ENCODE measurements at places on chromosomes 7 and 10.

DNA sequence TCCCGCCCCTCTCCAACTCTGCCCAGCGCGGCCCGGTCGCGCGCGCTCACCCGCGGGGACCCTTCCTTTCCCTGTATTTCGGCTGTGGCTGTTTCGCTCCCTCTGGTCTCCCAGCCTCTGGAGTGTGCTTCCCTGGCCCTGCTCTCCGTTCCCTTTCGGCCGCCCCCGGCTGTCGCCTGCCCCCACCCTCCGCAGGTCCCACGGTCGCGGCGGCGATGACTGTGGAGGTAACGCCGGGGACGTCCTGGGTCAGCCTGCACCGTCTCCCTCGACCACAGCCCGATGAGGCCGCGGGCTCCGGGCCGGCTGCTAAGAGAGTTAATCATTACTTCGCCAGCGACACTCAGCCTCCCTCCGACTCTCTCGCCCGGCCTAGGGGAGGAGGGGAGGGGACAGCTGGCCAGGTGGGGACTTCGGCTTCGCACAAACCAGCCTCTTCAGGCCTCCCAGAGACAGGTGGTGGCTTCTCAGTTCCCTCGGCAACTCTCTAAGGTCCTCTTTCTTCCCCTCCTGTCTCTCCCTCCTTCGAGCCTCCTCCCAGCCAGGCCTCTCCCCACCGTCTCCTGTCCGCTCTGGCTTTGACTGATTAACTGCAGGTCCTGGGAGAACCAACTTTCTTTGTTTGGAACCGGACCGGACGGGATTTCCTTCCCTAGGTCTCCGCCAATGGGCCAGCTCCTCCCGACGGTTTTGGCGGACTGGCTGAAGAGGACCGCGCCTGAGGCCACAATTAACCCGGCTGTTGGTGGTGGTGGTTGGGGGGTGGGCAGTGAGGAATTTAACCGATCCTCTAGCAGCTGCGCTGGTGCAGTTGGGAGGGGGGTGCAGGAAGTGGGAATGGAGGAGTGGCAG lies 5.6 kb upstream of the PAX2 start:
- DNase-seq: no peak

- DNase-seq: no peak
Measured at GRCh38 chr7:87608431-87608830, 7.7 kb upstream of the ABCB1 start.

DNA sequence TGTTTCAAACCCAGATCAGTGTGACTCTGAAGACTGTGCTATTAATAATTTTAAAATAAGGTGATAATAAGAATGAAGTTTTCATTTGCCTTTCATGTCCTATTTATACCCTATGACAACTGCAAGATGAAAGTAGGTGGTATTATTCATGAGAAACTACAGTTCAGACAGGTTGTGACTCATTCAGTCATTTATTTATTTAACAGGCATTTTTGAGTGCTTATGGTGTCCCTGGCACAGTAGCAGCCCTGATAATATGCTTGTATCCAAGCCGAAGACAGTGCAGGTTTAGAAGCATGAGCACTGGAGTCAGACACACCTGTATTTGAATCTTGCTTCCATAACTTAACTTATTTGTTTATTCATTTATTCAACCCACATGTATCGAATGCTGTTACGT lies 87.1 kb downstream of the FZD1 start:
- no peak for DNase-seq

DNA sequence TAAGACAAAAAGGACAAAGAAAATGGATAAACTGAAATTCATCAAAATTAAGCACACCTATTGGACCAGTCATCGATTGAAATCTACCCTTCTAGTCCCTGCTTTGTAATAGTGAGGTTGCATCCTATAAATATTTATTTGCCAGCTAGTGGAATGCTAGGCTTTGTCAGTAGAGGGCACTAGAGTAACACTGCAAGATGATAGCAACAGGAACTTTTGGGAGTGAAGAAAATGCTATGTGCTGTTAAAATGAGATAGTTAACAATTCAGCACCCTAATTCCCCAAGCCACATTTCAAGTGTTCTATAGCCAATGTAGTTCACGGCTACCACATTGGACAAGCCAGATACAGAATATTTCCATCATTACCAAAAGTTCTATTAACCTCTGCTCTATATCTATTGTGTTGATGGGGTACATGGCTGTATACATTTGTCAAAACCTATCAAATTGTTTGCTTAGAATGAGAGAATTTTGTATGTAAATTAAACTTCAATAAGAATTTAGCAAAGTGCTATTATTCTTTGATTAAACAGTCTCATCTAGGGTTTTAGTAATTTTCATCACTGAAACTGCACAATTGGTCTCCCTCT lies 69.8 kb downstream of the LSMEM1 start:
- no peak for DNase-seq

GRCh38 chr10:6518791-6519429 lies 61.2 kb downstream of the PRKCQ start:
- DNase-seq: no peak

DNA sequence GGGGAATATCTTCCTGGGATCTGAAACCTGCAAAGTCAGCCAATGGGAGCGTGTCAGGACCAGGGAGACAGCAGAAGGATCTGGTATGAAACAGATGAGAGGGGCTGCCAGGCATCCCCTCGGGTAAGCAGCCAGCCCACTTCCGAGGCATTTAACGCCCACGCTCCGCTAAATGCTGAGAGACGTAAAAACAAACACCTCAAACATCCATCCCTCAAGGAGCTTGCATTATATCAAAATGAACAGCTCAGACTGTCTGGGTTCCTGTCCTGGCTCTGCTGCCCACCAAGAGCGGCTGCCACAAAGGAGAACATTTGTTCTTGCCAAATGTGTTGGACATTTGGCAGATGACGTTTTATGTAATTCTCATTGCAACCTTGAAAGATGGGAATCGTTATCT lies 7.0 kb upstream of the SERPINE1 start:
- no peak for DNase-seq

DNA sequence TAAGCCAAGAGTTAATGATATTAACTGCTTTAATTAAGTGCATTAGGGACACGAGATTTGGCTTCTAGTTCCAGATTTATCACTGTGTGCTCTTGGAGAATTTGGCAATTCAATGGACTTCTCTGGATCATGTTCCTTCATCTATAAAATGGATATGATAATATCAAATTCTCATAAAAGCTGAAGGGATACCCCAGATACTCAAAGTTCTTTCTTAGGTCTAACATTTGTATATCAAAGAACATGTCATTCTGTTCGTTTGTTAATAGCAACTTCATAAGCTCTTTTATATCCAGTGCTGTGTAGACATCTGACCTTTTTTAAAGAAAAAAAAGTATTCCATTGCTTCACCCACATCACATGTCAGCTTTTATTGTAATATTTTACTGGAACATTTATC lies 54.6 kb upstream of the HDAC9 start:
- no peak for DNase-seq

GRCh38 chr7:40658729-40659128 lies 523.9 kb downstream of the SUGCT start:
- DNase-seq: no peak

- no peak for DNase-seq
Measured at GRCh38 chr10:128892005-128892404, 575.0 kb upstream of the MGMT start.

DNA sequence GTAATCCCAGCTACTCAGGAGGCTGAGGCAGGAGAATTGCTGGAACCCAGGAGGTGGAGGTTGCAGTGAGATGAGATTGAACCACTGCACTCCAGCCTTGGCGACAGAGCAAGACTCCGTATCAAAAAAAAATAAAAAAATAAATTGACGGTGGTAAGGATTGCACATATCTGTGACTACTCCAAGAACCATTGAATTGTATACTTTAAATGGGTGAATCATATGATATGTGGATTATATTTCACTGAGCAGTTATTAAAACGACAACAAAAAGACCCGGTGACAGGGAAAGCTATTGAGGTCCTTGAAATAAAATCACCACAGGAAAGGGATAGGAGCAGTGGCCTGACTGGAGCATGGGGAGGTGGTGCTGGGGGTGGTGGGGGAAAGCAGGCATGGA lies 31.2 kb upstream of the COMTD1 start:
- no peak for DNase-seq

DNA sequence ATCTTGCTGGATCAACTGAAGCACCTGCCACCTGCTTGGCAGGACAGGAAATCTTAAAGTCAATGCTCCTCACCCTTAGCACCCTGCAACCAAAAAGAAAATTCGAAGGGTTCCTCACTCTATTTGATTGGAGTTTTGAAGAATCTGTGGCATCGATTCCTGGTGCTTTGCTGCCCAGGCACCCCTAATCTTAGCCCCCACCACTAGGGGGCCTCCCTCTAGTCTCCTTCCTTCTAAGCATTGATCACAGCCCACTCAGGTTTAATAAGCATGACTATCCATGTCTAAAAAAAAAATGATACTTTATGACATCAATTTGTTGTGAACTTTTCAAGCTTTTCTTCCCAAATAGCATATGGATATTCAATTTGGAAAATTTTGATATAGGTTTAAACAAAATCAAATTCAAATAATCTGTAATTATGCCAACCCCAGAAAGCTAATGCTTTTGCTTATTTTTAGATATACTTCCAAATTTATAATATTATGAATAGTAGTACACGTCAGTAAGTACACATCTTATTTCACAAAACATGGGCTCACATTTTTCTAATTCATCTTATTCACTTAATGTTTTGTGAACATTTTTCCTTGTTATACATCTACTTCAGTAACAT lies 45.3 kb downstream of the NRG3 start:
- DNase-seq: no peak

DNA sequence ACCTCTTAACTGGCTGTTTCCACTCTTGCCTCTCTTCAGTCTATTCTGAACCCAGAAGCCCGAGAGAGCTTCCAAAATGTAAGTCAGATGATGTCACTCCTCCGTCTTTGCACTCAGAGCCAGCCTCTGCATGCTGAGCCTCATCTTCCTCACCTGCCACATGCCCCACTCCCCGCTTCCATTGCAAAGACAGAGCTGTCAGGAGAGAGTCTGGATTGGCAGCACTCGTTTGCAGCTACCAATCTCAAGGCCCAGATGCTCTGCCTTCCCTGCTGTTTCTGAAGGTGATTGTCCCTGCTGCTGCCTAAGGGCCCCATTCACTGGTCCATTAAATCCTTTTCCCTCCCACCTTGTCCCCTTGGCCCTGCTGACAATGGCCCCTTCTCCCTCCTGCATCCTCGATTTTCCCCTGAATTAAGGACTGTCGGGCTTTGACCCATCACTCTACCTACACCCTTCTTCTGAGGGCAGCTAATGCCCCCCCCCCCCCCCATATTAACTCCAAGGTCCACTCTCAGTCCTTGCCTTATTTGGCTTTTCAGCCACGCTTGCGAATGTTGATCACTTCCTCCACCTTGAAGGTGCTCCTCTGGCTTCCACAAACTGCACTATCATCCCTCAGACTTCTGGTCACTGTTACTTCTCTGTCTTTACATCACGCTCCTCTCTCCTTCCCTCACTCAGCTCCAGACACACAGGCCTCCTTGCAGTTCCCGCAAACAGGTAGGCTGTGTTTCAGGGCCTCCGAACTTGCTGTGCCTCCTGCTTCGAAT lies 98.5 kb downstream of the CHN2 start:
- DNase-seq: no peak
